Suppressor macrophage (primary cell): ENCODE measurements at places on chromosomes 13 and 19.
A peak's percentile ranks its signal among the peaks of the same experiment; 100 is the strongest.

DNA sequence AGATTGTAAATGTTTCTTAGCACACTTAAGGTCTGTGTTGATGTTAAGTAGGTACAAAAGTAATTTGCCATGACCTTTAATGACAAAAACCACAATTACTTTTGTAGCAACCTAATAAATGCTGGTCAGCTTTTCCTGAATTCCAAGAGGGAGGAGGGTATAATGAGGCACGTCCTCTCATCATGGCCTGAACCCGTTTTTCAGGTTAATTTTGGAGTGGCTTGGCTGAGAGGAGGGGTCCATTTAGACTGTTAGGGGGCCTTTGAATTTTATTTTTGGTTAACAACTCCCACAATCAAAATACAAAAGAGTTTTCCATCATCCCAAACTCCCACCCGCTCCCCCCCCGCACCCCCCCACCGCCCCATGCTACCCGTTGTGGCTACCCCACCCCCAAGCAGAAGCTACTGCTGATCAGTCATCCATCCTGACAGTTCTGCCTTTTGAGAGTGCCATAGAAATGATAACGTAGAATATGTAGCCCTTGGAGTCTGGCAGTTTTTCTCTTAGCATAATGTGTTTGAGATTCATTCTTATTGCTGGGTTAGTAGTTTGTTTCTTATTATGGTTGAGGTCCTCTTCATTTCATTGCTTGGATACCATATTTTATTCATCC is 14.4 kb upstream of the PLEKHF1 start:
- DNase-seq = no peak

DNA sequence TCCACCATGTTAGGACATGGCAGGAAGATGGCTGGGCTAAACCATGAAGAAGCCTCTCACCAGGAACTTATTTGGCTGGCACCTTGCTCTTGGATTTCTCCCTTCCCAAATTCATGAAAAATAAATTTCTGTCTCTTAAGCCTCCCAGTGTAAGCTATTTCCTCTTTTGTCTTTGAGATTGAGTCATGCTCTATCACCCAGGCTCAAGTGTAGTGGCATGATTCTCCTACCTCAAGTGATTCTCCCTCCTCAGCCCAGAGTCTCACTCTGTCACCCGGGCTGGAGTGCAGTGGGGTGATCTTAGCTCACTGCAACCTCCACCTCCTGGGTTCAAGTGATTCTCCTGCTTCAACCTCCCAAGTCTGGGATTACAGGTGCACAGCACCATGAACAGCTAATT is 12.6 kb downstream of the ZNF888 start:
- DNase-seq = no peak

- DNase-seq = no peak
Observed at GRCh38 chr13:32150794-32151193, 119.2 kb downstream of the FRY start.

GRCh38 chr19:5073153-5073844 is 104.4 kb downstream of the KDM4B start:
- no peak for DNase-seq

- no peak for DNase-seq
Observed at GRCh38 chr13:57569986-57570385, 61.6 kb upstream of the PCDH17 start.

DNA sequence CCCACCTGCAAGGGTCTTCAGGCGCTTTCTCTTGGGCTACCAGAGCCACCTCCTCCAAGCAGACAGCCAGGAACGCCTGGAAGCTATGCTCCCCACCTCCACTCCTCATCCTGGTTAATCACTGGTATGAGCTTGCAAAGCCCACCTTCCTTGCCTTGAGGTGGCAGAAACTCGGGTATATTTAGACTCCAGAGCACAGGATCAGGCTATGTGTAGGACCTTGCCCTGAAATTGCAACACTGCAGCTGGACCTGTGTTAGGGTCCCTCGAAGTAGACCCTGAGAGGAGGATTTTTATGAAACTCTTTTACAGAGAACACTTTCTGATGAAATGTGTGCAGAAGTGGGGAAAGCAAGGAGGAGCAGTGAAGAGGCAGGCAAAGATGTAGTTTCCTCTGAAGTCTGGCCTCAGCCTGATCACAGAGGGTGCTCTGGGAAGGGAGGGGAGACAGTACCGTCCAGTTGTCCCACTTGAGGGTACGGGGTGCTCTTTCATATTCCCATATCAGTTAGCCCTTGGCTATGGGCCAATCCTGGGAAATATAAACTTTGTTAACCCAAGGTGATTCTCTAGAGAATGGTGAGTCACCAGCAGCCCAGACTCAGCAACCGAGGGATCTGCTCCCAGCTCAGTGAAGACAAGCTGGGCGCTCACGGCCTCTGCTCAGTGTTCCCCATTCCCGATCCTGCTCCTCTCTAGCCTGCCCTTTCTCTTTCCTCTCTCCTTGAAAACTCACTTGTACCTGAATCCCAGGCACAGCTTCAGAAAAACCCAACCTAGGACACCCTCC is 157.9 kb downstream of the UQCRFS1 start:
- no peak for DNase-seq

- DNase-seq = no peak
Observed at GRCh38 chr19:1866693-1867348, 3.4 kb upstream of the KLF16 start.

DNA sequence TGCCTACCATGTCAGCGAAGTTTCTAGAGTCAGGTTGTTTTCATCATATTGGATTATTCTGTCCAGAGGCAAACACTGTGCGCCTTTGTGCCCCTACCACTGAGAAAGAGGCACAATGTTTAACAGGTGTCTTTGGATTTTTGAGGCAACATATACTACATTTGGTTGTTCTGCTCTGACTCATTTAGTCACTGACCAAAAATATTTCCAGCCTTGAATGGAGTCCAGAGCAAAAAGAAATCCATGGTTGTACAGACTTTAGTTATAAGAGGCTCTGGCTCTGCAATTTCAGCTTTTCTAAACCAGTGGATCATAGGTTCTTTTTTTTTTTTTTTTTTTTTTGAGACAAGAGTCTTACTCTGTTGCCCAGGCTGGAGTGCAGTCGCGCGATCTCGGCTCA is 35.7 kb downstream of the LACC1 start:
- DNase-seq = no peak

DNA sequence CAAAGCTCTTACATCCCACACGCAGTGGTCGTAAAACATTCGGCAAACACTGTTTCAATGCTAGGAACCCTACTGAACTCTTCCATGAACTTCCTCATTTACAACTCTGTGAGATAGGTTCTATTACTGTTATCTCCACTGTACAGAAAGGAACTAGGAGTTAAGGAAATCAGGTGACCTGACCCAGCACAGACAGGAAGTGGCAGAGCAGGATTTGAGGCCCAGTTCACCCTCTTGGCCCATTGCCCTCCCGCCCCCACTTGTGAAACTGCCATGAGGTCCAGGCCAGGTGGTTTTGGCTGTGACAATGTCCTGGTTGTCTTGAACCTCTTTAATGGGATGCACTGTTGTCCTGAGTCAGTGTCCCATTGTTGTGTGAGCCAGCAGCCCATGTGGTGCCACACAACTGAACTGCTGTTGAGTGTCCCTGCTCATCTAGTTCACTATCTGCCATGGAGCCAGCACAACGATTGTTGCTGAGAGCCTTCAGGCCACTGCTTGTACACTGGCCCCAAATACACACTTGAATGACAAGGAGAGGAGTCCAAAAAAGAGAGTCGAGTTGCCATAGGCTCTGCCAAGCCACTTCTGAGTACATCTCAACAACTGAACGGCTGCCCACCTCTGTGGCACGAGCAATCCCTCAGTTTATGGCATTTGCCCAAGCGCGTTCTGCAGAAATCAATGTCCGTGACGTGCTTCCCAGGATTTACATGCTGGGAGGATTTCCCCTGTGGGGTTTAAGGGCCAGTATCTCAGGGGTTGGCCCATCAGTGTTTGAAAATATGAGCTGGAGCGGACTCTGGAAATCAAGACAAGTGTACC is 484.6 kb downstream of the TSHZ3 start:
- peak; percentile 74 for DNase-seq

DNA sequence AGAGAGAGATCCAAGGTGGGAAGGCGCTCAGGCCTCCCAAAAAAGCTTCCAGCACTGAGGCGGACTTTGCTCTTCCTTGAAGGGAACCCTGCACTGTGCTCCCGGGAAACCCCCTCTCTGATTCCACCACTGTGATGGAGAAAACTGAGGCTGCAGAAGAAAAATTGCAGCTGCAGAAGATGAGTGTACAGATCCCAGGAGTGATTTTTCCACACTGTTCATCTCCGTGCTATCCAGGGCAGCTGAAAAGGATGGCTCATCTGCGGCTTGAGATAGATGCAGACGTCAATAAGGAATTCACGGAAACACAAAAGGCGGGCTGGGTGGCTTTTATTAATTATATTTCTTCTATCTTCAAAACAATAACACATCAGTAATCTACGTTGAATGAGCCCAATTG is 26.2 kb downstream of the CCNE1 start:
- DNase-seq = no peak
